ENCODE measurements at places on chromosomes 16 and 17. TPM values are rescaled to one million over a fixed set of nuclear protein-coding genes. Genes with fewer than 3 reads are reported as not detected.

Gene SOX15
- 0.28 TPM for total RNA-seq

Gene AOC3
- 0.56 TPM for total RNA-seq

Gene GGA2
- 106 TPM for total RNA-seq

Gene APOBR
- 2.4 TPM for total RNA-seq

Gene TBC1D3E
- not detected for total RNA-seq

DNA sequence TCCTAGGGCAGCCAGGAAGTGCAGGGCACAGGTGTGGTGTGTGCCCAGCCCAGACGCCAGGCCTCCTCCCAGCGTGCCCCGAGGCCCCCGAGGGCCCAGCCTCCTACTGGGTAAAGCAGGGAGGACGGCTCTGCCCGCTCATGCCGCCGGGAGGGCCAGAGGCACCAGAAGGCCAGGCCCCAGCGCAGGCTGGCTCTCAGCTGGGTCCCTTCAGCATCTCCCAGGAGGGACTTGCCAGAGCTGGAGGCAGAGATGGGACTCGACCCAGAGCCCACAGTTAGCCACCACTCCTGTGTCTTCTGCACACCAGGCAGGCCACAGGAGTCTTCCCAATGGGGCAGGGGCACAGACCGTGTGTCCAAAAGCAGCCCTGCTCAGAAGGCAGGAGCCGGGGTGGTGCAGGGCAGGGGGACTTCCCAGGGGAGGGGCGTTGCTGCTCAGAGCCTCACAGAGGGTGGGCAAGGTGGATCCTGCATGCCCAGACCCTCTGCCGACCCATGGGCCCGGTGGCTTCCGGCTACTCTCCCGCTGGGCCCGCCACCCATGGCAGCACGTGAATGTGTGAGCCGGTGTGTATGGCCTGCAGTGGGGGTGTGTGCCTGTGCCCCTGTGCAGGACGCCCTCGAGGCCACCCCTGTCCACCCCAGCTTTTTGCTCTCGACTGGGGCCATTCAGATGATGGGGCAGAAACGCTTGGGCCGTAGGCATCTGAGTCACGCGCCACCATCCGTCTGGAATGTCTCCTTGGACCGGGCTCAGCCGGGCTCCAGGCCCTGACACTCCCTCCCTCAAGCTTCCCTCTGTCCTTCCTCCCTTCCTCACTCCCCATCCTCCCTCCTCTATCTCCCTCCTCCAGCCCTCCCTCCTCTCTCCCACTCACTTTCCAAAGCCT lies 5.7 kb upstream of the ZNF469 start:
- H3K36me3 ChIP-seq, result no peaks in the 10 kb centered on the region
- no peak for DNase-seq
- H3K27ac ChIP-seq, result no peak overlapping the region
- H3K27me3 ChIP-seq, result peaks cover 2% of the 10 kb centered on the region
- H3K4me3 ChIP-seq, result no peak overlapping the region
- no peaks in the 10 kb centered on the region for H3K4me1 ChIP-seq

DNA sequence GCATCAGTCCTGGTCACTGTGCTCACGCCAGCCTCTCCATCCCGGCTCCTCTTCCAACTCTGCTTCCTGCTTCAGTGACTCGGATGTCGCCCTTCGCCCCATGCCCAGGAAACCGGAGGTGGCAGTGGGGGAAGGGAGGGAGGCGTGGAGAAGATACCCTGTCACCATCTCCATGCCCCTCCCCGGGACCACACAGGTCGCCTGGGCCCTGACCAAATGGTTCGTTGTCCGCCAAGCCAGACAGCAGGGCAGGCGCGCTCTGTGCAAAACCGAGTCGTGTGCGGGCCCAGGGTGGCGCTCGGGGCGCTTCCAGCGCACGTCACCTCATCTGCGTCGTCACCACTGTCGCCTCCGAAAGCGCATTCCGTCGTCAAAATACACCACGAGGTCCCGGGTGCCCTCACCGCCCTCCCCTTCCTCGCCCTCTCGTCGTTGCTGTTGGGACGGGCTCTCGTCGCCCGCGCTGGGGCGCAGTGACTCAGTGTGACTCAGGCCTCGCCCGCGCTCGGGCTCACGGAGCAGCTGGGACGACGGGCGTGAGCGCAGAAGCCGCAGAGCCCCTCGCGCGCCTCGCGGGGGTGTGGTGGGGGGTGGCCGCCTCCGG lies 39.2 kb downstream of the ZNF778 start:
- H3K4me1 ChIP-seq, result no peaks in the 10 kb centered on the region
- no peak overlapping the region for H3K27ac ChIP-seq
- H3K4me3 ChIP-seq, result no peak overlapping the region
- no peaks in the 10 kb centered on the region for H3K36me3 ChIP-seq

DNA sequence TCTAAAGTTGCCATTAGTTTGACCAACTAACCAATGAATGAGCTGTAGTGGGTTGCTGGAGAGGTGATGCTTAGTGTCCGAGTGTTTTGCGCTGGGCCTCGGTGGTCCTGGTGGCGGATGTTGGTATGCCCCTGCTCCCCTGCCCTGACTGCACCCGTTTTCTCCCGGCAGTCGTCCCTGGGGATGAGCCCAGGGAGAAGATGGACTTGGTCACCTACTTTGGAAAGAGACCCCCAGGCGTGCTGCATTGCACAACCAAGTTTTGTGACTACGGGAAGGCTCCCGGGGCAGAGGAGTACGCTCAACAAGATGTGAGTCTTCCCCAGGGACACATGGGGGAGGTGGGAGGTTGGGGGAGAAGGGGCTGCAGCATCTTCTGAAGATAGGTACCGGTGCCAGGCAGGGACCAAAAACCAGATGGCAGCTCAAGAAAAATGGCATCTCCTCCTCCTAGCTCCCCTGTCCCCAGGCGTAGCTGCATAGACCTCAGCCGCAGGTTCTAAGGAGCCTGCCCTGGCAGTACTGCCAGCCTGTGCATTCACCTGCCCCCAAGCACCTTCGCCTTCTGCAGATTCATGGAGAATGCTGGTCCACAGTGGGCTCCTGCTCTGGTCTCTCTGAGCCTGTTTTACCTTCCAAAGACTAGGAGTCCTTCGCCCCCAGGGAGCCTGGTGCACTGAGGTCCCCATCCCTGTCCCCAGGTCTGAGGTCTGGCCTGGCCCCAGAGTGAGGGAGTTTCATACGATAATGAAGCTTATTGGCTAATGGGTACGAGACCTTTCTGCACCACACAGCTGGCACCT lies 5.3 kb downstream of the CNP start:
- DNase-seq, result no peak
- H3K27me3 ChIP-seq, result no peaks in the 10 kb centered on the region
- H3K27ac ChIP-seq, result no peak overlapping the region
- peaks cover 24% of the 10 kb centered on the region for H3K4me1 ChIP-seq
- H3K36me3 ChIP-seq, result peaks cover 30% of the 10 kb centered on the region
- H3K4me3 ChIP-seq, result no peak overlapping the region

- no peaks in the 10 kb centered on the region for H3K27me3 ChIP-seq
- no peak overlapping the region for H3K4me3 ChIP-seq
- no peaks in the 10 kb centered on the region for H3K4me1 ChIP-seq
- H3K36me3 ChIP-seq, result no peaks in the 10 kb centered on the region
Observed at GRCh38 chr17:13776027-13776551, 174.4 kb upstream of the HS3ST3A1 start.

DNA sequence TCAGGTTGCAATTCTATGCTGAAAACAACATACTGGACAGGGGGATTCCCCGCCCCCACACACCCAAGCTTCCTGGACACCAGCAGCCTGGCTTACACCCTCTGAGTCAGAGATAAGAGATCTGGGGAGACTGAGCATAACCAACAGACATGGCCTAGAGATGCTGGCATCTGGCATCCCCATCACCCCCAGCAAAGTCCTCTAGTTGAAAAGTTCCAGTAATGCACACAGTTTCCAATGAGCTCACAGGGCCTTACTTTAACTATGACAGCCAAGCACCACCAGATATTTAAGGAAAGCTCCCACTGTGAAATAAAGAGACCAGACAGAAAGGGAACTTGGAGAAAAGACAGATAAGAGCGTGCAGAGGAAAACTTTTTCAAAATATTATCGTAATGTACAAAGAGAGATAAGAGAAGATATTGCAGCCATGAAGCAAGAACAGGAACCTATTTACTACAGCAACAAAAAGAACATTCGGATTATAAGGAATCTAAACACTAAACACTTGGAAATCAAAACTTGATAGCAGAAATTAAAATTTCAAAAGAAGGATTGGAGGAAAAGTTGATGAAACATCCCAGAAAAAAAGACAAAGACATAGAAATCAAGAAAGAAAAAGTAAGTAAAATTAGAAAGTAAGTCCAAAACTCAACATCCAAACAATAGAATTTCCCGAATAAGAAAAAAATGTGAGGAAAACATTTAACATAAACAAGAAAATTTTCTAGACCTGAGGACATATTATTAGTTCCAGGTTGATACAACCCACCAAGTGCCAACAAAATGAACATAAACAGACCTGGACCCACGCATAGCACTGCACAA lies 17.2 kb upstream of the ALOX15 start:
- no peaks in the 10 kb centered on the region for H3K36me3 ChIP-seq
- H3K4me1 ChIP-seq, result no peaks in the 10 kb centered on the region
- H3K27ac ChIP-seq, result no peak overlapping the region
- H3K27me3 ChIP-seq, result no peaks in the 10 kb centered on the region

- H3K36me3 ChIP-seq, result peaks cover 8% of the 10 kb centered on the region
- H3K4me3 ChIP-seq, result peak overlapping the region; percentile 77
- no peaks in the 10 kb centered on the region for H3K27me3 ChIP-seq
Observed at GRCh38 chr17:47652570-47652969, 2.9 kb downstream of the KPNB1 start.

- peaks cover 84% of the 10 kb centered on the region for H3K4me1 ChIP-seq
- DNase-seq, result no peak
- H3K27ac ChIP-seq, result peak overlapping the region; percentile 47
Observed at GRCh38 chr17:46151762-46152161, 41.5 kb downstream of the KANSL1 start.

DNA sequence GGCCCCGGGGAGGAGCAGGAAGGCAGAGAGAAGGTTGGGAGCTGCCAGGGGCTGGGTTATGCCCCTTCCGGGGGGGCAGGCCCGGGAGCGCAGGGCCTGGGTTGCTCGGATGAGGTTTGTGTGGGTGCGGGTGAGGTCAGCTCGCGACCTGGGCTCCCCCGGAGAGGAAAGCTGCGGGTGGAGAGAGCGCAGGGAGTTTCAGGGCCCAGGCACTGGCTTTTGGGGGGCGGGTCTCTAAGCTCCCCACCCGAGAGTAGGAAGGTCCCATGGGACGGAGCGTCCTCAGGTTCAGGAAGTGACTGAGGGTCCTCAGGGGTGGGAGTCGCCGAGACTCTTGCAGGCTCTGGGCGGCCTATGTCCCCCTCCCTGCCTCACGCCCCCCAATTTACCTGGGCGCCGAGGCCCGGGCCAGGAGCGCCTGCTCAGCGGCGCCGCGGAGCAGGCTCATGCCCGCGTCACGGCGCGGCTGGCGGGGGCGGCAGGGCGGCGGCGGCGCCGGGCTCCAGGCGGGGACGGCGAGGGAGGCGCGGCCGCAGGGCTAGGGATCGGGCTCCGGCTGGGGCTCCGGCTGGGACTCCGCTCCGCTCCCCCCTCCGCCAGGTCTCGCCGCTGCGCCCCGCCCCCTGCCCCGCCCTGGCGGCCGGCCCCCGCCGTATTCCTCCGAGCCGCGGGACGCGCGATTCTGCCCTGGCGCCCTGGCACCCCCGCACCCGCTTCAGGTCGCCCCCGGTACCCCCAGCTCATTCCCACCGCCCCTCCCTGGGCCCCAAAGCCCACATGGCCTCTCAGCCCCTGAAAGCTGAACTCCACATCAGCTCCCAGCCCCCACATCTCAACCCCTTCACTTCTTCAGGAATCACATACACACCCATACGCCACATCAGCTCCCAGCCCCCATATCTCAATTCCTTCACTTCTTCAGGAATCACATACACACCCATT lies at the start of gene DOK4:
Gene DOK4 (minus strand): TSS at position 578 of the 942 bp plus-strand sequence. CDS start 6,986 bp downstream, outside the sequence.
- H3K4me1 ChIP-seq, result peaks cover 15% of the 10 kb centered on the region
- peak within 1 kb of the TSS; percentile 60 for H3K4me3 ChIP-seq
- H3K27me3 ChIP-seq, result peaks cover 2% of the 10 kb centered on the region
- DNase-seq, result no peak
- H3K36me3 ChIP-seq, result no peaks in the 10 kb centered on the region
- no peak within 1 kb of the TSS for H3K27ac ChIP-seq

DNA sequence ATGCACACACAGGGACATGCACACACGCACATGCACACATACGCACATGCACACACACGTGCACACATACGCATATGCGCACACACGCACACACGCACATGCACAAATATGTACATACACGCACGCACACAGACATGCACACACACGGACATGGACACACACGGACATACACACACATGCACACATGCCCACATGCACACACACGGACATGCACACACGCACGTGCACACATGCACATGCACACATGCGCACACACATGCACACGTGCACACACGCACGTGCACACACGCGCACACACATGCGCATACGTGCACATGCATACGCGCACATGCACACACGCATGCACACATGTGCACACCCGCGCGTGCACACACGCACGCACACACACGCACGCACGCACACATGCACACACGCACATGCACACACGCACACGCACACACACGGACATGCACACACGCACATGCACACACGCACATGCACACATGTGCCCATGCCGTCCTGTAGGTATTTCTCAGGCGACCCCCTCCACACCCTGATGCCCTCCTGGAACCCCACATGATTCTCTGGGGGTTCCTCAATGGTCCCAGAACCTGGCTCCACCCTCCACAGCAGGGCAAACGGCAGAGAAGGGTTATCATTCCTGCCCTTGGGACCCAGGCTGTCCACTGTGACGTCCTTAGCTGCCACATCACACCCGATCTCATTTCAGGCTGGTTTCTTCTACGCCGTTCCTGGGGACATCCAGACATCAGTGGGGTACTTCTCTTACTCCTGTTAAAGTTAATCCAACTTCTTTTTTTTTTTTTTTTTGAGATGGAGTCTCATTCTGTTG lies 9.6 kb upstream of the RBFOX3 start:
- H3K27me3 ChIP-seq, result peaks cover 5% of the 10 kb centered on the region
- H3K36me3 ChIP-seq, result no peaks in the 10 kb centered on the region
- H3K4me1 ChIP-seq, result no peaks in the 10 kb centered on the region
- DNase-seq, result no peak

GRCh38 chr16:31471875-31472708 lies at the start of gene TGFB1I1:
TSS of gene TGFB1I1 (plus strand) at chr16:31472152. CDS start at chr16:31472189, 37 bp downstream.
- H3K36me3 ChIP-seq, result no peaks in the 10 kb centered on the region
- peaks cover 7% of the 10 kb centered on the region for H3K4me1 ChIP-seq
- no peak within 1 kb of the TSS for H3K27ac ChIP-seq
- no peaks in the 10 kb centered on the region for H3K27me3 ChIP-seq

DNA sequence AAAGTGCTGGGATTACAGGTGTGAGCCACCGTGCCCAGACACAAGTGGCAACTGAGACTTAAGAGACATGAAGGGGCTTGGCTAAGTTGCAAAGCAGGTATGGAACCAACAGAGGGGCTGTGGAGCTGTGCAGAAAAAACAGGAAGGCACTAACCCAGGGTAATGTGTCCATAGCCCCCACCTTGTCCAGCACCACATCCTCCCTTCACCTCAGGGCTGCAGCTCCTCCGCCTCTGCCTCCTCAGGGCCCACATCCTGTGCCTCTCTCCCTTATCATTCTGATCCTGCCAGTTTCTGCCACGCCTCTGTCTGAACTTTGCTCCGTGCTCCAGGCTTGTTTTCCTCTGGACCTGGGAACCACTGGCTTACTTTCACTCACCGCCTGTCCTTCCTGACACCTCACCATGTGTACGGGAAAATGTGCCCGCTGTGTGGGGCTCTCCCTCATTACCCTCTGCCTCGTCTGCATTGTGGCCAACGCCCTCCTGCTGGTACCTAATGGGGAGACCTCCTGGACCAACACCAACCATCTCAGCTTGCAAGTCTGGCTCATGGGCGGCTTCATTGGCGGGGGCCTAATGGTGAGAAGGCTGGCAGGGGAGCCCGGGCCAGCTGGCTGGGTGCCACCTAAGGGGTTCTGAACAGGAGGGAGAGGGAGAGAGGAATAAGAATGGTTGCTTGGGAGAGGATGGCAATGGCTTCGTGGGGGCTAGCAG lies at the start of gene TM4SF5:
Gene TM4SF5 (plus strand): TSS at position 368 of the 716 bp plus-strand sequence. CDS start 37 bp downstream, at position 405.
- no peak within 1 kb of the TSS for H3K4me3 ChIP-seq
- no peak within 1 kb of the TSS for H3K27ac ChIP-seq
